ENCODE measurements at places on chromosomes 3 and 15. TPM values are rescaled to one million over a fixed set of nuclear protein-coding genes. Genes with fewer than 3 reads are reported as not detected.

The SLC51B gene
- total RNA-seq = not detected

The TLR9 gene
- not detected for total RNA-seq

The TM4SF1 gene
- 79.5 TPM for total RNA-seq

The VPS33B gene
- total RNA-seq = 15.3 TPM

The DLL4 gene
- total RNA-seq = not detected

The ITGB5 gene
- total RNA-seq = 91.9 TPM

Data from foreskin keratinocyte (primary cell).